ENCODE measurements at places on chromosomes 5 and 9. TPM values are rescaled to one million over a fixed set of nuclear protein-coding genes. Genes with fewer than 3 reads are reported as not detected.

Gene MYOZ3
- total RNA-seq: 11.1 TPM

Gene C8G
- total RNA-seq: not detected

Gene PDE6A
- total RNA-seq: 0.88 TPM

Gene SYK
- total RNA-seq: 5.9 TPM

Gene ZCCHC7
- total RNA-seq: 31.3 TPM

Gene ENG
- 21.5 TPM for total RNA-seq

Gene HMMR
- total RNA-seq: 8.6 TPM

Gene TMEM171
- total RNA-seq: 1.6 TPM

Gene RAI14
- 60.7 TPM for total RNA-seq

Gene DENND4C
- 180 TPM for total RNA-seq

Gene KIAA0825
- 37.7 TPM for total RNA-seq

Gene ZNF883
- total RNA-seq: 18.9 TPM

Gene C9orf50
- total RNA-seq: 0.71 TPM

Gene FGF10
- 9.4 TPM for total RNA-seq

Gene BTNL3
- total RNA-seq: not detected

Gene MCCC2
- total RNA-seq: 28.4 TPM

Gene FST
- 11.4 TPM for total RNA-seq

Gene HTR4
- total RNA-seq: 0.27 TPM

Gene SLC22A4
- 4.0 TPM for total RNA-seq

Gene SHC3
- 4.4 TPM for total RNA-seq

Gene SLC2A8
- 15.2 TPM for total RNA-seq

Gene C9orf43
- total RNA-seq: 0.60 TPM

Gene CCDC192
- not detected for total RNA-seq

Gene ANKS6
- 17.0 TPM for total RNA-seq

Gene RASGRF2
- total RNA-seq: 55.9 TPM
